ENCODE measurements at places on chromosomes 3 and 15. TPM values are rescaled to one million over a fixed set of nuclear protein-coding genes. Genes with fewer than 3 reads are reported as not detected.
A peak's percentile ranks its signal among the peaks of the same experiment; 100 is the strongest.

SPINK8 gene
- total RNA-seq = not detected

GRCh38 chr3:14773691-14774128 lies 45.1 kb upstream of the FGD5 start:
- DNase-seq = no peak

- peak; percentile 15 for DNase-seq
Measured at GRCh38 chr15:25701721-25702465, 161.2 kb downstream of the ATP10A start.

CNTN4 gene
- total RNA-seq = under 0.01 TPM

GRCh38 chr3:169402672-169403360 lies 260.7 kb downstream of the MECOM start:
- no peak for DNase-seq

- peak; percentile 80 for DNase-seq
Measured at GRCh38 chr3:177776661-177777101, 579.4 kb upstream of the TBL1XR1 start.

DNA sequence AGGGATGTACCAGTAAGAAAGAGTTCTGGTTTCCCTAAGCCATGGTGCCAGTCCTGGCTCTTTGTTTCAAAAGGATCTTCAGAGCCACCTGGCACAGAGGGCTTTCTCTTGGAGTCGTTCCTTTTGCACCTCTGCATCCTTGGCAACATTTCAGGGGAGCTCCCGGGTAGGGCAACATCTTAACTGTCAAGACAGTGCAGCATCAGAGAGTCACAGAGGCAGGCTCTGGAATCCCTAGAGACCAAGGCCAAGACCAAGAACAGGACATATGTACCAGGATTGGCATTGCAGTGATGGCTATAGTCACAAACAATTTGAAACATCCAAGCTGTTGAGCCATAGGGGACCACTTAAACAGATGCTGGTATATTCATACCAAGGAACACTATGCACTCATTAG lies 129.4 kb upstream of the ADPGK start:
- DNase-seq = no peak

- peak; percentile 95 for DNase-seq
Measured at GRCh38 chr3:175346573-175347356, 487.6 kb downstream of the NAALADL2 start.

MGLL gene
- total RNA-seq = 23.7 TPM

XCR1 gene
- not detected for total RNA-seq

DNA sequence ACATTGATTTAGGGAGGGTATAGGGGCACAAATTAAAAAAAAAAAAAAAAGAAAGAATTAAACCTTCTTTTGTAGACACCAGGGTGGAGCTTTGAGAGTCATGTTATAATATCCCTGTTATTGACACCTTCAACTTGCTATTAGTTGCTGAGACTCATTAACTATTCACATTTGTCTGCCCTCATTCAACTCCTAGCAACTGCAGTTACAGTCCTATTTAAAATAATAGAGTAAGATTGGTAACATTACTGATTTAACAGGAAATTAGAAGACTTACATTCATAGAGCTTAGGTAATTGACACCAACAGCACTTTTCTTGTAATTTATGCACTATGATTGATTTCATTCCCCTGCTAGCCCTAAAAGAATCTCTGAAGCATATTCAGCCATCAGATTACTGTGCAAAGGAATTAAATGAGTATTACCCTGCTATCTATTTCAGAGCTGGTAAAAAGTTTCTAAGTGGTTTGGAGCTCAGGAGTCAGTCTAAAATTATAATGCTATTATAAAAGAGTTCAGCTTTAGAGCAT lies 148.8 kb upstream of the TBL1XR1 start:
- DNase-seq = no peak

DNA sequence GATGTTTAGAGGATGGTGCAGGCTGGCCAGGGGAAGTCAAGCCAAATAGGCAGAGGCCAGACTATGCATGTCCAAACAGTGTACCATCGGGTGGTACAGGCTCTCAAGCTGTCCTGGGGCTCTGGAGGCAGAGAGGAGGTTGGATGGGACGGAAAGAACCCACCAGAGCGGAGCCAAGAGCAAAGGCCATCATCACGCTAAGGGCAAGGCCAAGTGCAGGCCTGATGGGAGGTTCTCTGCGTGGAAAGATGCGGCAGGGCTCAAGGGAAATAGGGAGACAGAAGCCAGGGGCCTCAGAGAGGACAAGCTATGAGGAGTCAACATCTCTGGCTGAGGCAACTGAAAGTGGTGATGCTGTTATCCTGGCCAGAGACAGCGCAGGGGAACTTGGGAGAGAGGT lies 102.7 kb downstream of the ASB7 start:
- no peak for DNase-seq

DNA sequence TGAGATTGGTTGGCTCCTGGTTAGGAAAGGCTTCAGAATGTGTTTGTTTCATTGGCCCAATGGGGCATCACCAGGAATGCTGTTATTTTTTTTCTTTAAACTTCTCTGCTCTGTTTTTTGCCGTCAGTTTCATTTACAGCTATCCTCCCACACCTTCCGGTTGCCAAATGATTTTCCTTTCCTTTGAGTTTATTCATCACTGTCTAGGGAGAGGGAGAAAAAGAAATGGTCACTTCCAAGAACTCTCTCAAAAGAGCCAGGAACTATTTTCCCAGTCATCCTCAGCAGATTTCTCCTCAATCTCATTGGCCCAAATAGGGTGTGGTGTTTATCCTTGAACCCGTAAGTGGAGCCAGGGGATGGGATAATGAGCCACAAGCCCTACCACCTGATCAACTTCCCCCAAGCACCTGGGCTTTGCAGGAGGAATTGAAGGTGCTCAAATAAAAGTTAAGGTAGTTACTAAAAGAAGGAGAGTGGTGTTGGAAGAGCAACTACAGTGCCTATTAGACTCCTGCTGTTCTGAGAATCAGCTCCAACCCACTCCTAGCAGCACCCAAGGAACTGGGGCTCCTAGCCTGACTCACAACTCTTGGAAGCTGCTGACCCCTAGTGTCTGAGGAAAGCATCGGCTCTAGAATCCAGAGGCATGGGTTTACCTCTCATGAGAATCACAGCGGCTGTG lies 183.8 kb upstream of the IL12A start:
- DNase-seq = peak; percentile 92

RBSN gene
- total RNA-seq = 33.7 TPM

GRCh38 chr3:126153695-126154360 lies 26.6 kb downstream of the ALDH1L1 start:
- DNase-seq = no peak

ST3GAL6 gene
- total RNA-seq = 1.4 TPM

DNA sequence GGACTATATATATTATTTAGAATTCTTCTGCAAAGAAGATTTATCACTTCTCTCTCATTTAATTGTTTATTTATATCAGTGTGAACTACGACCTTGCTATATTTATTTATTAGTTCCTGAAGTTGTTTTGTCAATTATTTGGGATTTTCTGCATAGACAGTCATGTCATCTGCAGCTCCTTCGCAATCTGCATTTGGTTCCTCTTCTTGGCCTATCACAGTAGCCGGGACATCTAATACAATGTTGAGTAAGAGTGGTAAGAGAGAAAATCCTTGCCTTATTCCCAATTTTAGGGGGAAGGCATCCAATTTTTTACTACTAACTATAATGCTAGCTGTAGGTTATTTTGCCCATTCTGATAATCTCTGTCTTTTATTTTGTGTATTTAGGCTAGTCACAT lies 39.4 kb downstream of the FOXL2 start:
- DNase-seq = no peak

C3orf49 gene
- not detected for total RNA-seq

DNA sequence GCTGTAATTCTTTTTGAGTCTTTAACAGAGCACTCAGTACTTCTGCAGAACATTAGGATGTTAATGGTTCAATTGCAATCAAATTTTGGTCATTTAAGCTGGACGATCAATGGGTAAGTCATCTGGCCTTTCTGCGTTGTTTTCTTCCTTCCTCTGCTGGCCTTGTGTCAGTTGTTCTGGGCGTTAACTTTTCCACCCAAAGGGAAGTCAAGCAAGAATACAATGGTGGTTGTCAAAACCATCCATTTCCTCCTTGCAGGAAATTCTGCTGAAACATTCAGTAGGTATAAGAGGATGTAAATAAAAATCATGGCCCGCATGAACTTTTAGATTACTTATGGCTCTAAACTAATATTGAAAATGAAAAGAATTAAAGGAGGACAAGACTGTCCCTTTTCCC lies 584.0 kb downstream of the GRM7 start:
- no peak for DNase-seq
